ENCODE measurements at places on chromosomes 13 and 19.

GRCh38 chr19:46728208-46728607 is 11.3 kb upstream of the PRKD2 start:
- no peak for DNase-seq

GRCh38 chr19:31070146-31071065 is 278.8 kb downstream of the TSHZ3 start:
- no peak for DNase-seq

DNA sequence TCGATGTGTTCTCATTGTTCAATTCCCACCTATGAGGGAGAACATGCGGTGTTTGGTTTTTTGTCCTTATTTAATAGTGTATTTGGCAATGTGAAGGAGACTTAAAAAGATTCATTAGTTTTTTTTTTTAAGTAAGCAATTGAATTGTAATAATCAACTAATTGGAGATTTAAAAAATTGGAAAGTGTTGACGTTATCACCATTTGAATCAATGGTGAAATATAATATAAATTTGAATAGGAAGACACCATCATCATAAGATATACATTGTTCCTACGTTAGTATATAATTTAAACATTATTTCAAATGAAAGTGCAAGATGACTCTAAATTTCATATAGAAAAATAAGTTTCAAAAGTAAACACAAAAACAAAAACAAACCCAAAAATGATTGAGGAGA is 2858.1 kb upstream of the PCDH20 start:
- DNase-seq: no peak

DNA sequence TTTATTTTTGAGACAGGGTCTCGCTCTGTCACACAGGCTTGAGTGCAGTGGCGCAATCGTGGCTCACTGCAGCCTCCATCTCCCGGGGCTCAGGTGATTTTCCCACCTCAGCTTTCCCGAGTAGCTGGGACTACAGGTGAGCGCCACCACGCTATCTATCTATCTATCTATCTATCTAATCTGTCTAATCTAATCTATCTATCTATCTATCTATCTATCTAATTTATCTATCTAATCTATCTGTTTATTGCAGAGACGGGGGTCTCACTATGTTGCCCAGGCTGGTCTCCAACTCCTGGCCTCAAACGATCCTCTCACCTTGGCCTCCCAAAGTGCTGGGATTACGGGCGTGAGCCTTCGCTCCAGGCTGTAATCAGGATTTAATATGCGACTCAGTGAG is 587 bp downstream of the ZNF613 start:
- DNase-seq: no peak

DNA sequence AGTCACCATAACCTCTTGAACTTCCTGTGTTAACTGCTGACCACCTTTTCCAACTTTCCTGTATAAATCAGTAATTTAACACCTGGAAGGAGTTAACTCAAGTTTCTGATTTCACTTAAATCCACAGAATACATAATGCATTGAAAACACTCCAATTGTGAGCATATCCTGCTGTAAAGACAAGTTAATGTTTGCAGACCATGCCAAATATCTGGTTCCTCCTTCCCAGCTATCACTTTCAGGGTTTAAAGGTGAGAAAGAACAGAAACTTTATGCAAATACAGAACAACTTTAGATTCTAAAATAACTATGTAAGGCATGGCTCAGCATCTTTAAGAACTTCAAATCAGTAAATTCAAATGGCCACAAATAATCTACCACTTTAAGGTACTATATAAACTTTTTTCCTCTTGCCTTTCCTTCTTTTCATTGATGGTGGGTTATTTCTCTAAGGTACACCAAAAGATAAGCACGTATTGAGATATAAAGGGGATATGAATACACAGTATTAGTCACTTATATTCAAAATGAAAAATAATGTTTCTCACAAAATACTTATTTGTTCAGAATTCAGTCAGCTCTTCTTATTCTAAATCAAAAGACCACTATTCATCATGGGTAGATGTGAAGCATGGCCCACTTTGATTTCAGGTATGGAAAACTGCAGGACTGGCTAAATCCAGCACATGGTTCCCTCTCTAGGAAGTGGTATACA is 6.6 kb upstream of the TPTE2 start:
- no peak for DNase-seq

DNA sequence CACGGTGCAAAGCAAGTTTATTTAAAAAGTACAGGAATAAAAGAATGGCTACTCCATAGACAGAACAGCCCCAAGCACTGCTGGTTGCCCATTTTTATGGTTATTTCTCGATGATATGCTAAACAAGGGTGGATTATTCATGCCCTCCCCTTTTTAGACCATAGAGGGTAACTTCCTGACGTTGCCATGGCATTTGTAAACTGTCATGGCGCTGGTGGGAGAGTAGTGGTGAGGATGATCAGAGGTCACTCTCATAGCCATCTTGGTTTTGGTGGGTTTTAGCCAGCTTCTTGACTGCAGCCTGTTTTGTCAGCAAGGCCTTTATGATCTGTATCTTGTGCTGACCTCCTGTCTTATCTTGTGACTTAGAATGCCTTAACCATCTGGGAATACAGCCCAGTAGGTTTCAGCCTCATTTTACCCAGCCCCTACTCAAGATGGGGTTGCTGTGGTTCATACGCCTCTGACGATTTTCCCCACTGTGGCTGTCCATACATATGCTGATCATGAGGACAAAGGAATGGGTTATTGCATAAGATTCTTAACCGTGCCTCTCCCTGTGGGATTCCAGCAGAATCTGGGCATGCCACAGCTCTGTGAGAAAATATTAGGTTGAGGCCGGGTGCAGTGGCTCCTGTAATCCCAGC is 36.9 kb upstream of the ZNF507 start:
- DNase-seq: no peak

- DNase-seq: no peak
Measured at GRCh38 chr19:10998045-10998533, 37.3 kb downstream of the SMARCA4 start.

DNA sequence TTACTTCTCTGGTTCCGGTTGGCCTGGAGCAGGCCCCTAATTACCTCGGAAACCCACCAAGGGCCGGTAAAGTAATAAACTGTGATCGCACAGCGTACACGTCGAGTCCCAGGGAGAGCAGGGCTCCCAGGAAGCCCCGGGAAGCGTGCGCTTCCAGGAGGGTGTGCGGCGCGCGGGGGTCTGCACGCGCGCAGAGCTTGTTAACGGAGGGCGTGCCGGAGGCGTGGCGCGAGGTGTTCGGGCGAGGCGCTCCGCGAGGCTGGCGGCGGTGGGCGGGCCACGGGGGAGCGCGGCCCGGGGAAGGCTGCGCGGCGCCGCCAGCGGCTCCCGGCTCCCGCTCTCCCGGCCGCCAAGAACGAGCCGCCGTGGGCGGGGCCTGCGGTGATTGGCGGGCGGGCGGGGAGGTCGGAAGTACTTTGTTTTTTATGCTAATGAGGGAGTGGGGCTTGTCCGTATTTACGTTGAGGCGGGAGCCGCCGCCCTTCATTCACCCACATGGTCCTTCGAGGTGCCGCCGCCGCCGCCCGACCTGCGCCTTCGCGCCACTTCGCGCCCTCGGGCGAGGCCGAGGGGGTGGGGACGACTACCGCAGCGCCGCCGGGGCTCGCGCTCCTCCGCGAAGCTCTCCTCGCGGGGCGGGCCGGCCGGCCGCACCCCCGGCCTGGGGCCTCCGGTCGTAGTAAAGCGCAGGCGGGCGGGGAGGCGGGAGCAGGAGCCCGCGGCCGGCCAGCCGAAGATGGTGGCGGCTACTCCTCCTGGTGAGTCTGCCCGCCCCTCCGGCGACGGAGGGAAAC is at the start of gene MIR17HG:
Gene MIR17HG, plus strand, starts transcription at position 486 of the 794 bp plus-strand sequence.
- DNase-seq: peak; percentile 38

DNA sequence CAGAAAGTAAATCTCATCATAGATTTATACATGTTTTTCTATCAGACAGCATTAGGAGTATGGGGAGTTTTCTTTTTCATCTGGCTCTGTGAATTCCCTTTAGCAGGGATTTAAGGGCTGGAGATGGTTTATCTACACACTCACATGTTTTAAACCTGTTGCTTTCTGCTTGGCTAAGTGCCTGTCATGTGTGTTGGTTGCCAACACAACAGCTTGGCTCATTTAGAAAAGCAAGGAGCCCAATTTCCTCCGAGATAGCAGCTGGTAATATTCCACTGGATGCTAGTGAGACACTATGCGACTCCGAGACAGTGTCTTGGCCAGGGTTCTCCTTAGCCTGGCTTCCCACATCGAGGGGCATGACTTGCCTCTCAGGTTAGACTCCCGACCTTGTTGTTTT is 83.3 kb downstream of the KLF5 start:
- no peak for DNase-seq

DNA sequence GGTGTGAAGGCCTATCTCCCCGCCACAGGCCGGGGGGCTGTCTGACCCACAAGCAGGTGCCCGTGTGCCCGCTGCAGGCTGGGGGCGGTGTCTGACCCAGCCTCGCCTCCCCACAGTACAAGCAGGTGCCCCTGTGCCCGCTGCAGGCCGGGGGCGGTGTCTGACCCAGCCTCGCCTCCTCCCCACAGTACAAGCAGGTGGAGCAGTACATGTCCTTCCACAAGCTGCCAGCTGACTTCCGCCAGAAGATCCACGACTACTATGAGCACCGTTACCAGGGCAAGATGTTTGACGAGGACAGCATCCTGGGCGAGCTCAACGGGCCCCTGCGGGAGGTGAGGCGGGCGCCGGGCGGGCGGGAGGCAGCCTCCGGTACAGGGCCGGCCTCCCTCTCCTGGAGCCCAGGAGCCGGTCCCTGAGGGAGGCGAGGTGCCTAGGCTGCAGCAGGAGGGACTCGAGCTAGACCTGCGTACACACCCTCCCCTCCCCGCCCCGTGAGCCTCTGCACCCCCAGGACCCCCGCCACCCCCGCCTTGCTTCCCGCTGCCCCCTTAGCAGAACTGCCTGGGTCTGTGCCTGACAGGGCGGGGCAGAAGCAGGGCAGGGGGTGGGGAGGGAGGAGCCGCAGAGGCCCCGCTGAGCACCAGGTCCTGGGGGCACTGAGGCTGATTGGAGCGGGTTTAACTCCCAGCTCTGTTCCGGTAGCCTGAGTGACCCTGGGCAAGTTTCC is 20.6 kb downstream of the HCN2 start:
- no peak for DNase-seq

- peak; percentile 88 for DNase-seq
Measured at GRCh38 chr19:44951179-44952159, 3.7 kb upstream of the CLPTM1 start.

GRCh38 chr19:10784257-10784656 is 51.8 kb downstream of the TMED1 start:
- DNase-seq: no peak

DNA sequence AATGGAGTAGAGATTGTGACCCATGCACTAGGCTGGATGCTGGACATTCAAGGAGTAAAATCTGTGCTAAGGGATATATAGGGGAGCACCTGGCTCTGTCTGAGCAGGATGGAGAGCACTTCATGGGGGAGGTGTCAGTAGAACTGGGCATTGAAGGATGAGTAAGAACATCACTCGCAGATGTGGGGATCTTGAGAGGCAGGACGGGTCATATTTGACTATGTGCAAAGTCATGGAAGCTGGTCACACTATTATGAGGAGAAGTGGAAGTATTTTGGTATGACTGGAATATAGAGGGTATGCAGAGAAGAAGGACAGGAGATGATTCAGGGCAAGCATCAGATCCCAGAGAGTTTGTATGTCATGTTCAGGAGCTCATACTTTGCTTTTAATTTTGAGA is 62.9 kb upstream of the PCDH8 start:
- DNase-seq: no peak

GRCh38 chr19:53130506-53130905 is 2.2 kb downstream of the ZNF415 start:
- no peak for DNase-seq

GRCh38 chr13:102907886-102908515 is 62.2 kb downstream of the ERCC5 start:
- DNase-seq: no peak

- no peak for DNase-seq
Measured at GRCh38 chr13:82758044-82758443, 1124.2 kb downstream of the SLITRK1 start.

DNA sequence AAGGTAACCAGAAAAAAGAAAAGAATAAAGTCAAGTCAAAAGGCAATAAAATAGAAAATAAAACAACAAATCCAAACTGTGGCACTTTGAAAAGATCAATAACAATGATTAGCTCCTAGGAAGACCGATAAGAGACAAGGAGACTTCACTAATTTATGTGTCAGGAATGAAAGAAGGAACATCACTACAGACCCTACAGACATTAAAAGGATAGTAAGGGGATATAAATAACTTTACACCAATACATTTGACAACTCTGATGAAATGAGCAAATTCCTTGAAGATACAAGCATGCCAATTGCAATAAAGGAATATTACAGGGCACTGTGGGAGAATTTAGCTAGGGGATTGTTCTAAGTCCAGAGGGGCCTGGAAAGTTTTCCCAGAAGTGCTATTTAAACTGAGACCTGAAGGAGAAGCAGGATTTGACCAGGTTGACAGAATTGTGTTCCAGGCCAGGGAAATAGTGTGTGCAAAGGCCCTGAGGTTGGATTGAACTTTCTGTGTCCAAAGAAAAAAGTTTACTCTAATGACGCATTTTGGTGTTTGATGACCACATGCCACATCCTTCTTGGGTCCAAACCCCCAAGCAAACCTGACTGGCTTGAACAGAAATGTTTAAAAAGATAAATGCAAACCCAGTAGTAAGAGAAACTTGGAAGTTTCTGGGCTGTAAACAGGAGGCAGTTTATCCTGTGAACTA is 1.6 kb upstream of the C19orf38 start:
- DNase-seq: no peak

DNA sequence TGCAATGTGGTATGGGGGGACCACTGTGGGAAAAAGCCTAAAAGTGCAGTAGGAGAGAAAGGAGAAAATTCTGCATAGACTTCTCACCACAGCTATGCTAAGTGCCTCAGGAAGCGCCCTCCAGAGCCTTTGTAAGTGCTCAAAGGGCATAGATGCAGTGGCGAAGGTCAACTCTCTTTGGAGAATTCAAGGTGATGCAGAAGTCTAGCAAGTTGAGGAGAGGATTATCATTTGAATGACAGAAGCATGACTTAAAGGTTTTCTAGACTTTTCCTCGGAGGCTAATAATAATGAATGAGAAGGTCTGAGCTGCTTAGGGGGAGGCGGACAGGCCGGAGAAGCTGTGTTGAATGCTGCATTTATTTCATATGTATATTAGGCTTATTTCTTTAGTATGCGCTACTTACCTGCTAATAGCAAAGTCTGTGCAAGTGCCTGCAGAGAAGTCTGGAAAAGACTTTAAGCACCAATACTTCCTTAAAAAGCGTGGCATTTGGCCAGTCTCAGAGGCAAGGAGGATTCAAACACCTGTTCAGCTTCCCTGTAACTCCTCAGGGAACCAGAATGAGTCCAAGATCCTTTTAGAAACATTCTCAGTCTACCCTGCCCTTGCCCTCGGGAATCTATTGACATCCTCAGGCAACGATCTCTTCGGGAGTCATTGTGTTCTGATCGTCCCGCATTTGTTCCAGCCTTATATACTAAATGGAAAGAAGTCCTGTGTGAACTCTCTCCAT is 56.2 kb downstream of the FLT1 start:
- no peak for DNase-seq

Data from D721Med (cell line).